ENCODE measurements at places on chromosomes 6 and 20.

DNA sequence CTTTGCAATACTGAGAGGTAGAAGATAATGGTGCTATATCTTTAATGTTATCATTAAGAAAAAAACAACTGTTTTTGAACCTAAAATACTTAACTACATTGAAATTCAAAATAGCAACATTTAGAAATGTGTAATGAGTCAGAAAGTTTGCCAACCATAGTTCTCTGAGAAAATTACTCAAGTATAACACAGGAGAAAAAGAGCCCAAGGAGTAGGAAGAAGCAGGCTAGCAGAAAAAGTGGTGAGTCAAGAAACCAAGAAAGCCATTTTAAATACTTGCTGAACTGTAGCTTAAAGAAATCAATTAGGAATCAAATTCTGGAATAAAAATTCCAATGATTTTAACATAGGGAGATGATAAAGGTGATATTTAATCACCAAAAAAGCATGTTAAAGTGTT is 181.0 kb upstream of the RSPO3 start:
- no peak for DNase-seq

- no peak for DNase-seq
Observed at GRCh38 chr6:29447670-29448069, 8.6 kb downstream of the OR10C1 start.

DNA sequence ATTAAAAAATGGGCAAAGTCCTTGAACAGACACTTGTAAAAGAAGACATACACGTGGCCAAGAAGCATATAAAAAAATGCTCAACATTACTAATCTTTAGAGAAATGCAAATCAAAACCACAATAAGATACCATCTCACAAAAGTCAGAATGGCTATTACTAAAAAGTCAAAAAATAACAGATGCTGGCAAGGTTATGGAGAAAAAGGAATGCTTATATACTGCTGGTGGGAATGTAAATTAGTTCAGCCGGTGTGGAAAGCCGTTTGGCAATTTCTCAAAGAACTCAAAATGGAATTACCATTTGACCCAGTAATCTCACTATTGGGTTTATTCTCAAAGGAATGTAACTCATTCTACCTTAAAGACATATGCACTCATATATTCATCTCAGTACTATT is 166.6 kb downstream of the KHDC1L start:
- DNase-seq: no peak

DNA sequence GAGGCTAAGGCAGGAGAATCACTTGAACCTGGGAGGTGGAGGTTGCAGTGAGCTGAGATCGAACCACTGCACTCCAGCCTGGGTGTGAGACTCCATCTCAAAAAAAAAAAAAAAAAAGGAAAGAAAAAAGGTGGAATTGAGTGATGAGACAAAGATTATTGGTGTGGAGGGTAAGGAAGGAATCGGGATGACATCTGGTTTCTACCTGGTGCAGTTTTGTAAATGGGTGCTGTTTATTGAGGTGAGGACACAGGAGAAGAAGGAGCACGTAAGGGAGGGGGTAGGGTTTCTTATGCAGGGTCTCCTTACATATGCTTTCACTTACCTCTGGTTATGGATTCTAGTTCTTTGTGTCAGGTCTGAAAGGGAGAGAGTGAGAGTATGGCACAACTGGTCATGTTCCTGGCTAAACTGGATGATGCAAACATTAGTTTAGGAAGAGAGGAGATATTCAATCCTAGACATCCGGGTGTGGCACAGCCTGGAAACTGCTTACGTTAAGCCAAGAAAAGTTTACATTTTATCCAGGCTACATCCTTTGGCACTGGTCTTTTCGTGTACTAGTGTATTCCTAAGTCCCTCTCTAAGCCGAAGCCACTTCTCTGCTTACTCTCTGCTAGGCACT is 5.4 kb downstream of the RALY start:
- peak; percentile 41 for DNase-seq

DNA sequence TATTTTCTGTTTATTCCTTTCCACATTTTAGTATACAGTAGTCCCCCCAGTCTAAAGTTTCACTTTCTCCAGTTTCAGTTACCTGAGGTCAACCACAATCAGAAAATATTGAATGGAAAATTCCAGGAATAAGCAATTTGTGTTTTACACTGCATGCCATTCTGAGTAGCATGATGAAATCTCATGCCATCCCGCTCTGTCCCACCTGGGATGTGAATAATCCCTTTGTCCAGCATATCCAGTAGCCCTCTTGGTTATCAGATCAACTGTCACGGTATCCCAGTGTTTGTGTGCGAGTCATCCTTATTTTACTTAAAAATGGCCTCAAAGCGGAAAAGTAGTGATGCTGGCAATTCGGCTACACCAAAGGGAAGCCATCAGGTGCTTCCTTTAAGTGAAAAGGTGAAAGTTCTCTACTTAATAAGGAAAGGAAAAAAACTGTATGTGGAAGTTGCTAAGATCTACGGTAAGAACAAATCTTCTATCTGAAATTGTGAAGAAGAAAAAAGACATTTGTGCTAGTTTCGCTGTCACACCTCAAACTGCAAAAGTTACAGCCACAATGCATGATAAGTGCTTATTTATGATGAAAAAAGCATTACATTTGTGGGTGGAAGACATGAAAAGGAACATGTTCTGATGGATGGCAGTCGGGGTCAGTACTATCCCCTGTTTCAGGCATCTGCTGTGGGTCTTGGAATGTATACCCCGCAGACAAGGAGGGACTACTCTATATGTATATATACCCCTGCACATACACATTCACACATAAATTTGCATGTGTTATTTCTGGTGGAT is 11.3 kb downstream of the NOX3 start:
- no peak for DNase-seq

GRCh38 chr20:4076033-4076432 is 60.7 kb upstream of the RNF24 start:
- DNase-seq: no peak

DNA sequence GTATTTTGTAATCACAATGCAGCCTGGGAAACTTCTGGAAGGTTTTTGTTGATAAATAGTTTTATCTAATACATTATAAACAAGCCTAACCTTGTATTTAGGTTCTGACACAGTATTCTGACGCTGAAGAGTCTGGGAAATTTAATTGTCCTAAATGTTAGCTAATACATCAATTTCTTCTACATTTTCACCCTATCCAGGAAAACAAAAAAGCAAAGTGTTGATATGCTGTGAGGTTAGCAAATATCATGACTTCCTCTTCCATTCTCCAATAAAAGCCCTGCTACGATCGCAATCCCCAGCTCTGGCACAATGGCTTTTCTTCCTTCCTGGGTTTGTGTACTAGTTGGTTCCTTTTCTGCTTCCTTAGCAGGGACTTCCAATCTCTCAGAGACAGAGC is at the start of gene C6orf58:
C6orf58 (plus strand) TSS at position 301 of the 400 bp plus-strand sequence; CDS start at position 313, 12 bp downstream.
- no peak for DNase-seq

DNA sequence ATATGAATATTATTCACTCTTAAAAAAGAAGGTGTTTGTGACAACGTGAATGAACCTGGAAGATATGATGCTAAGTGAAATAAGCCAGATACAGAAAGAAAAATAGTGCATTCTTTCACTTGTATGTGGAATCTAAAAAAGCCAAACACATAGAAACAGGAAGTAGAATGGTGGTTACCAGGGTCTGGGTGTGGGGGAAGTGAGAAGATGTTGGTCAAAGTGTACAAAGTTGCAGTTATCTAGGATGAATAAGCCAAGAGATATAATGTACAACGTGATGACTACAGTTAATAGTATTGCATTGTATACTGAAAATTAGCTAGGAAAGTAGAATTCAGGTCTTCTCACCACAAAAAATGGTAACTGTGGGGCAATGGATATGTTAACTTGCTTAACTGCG is 151.1 kb upstream of the HCRTR2 start:
- no peak for DNase-seq

DNA sequence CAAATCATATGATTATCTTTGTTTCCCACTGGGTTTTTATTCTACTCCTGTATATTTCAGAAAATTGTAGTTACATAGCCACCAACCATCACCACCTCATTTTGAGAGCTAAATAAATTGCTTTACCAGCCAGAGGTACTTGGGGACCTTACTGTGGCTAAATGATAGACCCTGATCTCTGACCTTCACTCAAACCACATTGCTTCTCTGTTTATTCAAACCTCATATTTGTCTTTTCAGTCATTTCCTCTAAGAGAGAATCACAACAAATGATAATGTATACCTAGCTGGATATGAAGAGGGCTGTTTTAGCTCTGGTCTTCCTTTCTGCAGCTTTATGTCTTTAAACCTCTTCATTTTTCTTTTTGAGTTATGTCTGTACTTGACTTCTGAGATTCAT is 142.8 kb downstream of the ADGB start:
- no peak for DNase-seq

GRCh38 chr6:156166093-156166492 is 611.1 kb upstream of the ARID1B start:
- no peak for DNase-seq

- DNase-seq: no peak
Observed at GRCh38 chr20:32536851-32537656, 48.1 kb downstream of the NOL4L start.

GRCh38 chr20:43909720-43910119 is 4.9 kb upstream of the TOX2 start:
- no peak for DNase-seq

DNA sequence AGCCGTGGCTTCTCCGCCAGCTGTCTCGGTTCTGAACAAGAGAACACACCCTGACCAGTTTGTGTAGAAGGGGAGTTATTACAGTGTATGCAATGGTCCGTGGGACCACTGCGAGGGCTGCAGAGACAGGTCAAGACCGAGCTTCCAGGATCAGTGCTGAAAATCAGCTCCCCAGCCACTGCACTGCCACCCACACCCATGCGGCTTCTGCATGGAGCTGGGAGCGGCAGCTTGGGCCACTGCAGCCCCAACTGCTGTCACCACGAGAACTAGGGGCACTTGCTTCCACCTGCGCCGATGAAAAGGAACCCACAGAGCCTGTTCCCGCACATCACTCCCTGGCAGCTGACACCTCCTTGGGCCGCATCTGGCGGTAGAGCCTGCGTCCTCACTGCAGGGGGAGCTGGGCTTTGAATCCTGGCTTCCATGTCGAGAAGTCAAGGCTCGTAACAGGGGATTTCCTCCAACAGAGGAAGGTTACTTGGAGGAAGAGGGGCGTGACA is 56.2 kb downstream of the TMEM242 start:
- DNase-seq: no peak

- DNase-seq: no peak
Observed at GRCh38 chr6:141028791-141029280, 1103.9 kb upstream of the GJE1 start.

- DNase-seq: no peak
Observed at GRCh38 chr6:27579973-27580372, 107.1 kb upstream of the ZNF184 start.

All from AG04450 (cell line).